Fibroblast of the conjunctiva (primary cell): ENCODE measurements at places on chromosomes 7 and 10.

GRCh38 chr7:22184549-22185199, 172.3 kb downstream of the RAPGEF5 start:
- DNase-seq, result no peak

GRCh38 chr10:98115031-98115787, 19.2 kb upstream of the R3HCC1L start:
- no peak for DNase-seq

GRCh38 chr10:114103284-114103683, 59.6 kb downstream of the ADRB1 start:
- DNase-seq, result peak; percentile 50

- no peak for DNase-seq
Observed at GRCh38 chr10:3476186-3476585, 303.6 kb upstream of the PITRM1 start.

DNA sequence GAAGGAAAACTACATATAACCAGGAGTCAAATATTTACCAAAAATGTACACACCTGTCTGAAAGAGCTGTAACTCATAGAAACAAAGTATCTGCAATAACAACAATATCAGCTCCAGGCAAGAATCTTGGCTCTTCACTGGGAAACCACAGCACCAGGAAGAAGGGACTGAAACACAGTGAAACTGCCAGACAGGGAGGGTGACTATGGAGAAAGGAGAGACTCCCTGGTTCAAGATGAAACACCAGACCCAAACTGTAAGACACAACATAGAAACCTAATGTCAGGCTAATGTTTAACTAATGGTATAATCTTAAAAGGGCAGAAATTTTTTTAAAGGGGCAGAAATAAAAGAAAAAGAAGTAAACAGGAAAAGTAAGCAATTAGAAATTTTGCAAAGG, 11.5 kb upstream of the TAS2R39 start:
- DNase-seq, result no peak

- peak; percentile 71 for DNase-seq
Observed at GRCh38 chr7:128860158-128861073, 2.2 kb upstream of the ATP6V1F start.

GRCh38 chr7:104133238-104133637, 74.6 kb downstream of the ORC5 start:
- no peak for DNase-seq

GRCh38 chr7:94971051-94971867, 63.9 kb downstream of the PPP1R9A start:
- DNase-seq, result no peak

GRCh38 chr7:100893318-100893895, 2.3 kb downstream of the ACHE start:
- DNase-seq, result no peak

GRCh38 chr7:36527549-36527913, 137.9 kb downstream of the ANLN start:
- no peak for DNase-seq

DNA sequence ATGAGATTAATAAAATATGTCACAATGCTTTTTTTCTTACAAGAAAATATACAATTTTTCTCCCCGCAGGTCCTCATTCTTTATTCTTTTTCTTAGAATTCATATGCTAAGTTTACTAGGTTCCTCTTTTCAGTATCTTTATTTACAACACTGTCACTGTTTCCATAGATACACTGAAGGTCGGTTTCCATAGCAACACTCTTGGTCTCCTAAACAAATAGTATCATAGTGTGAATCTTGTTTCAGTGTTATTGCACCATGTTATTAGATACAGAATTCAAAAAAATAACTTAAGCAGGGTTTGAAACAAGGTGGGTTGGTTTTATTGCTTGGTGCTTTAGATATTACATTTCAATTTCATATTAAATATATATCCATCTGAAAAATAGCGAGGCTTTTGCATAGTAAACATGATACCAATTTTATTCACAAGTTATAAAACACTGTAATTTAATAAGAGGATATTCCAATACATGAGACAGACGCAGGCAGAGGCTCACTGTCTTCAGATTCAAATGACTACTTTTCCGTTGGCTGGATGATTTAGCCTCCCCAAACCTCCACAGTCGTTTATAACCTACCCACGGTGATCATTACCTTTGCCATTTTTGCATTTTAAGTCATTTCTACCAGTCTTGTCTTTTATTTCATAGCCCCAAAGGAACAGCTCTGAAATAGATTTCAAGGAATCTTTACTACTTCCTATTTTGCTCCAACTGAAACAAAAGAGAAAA, 88.9 kb upstream of the KLF6 start:
- DNase-seq, result peak; percentile 88

DNA sequence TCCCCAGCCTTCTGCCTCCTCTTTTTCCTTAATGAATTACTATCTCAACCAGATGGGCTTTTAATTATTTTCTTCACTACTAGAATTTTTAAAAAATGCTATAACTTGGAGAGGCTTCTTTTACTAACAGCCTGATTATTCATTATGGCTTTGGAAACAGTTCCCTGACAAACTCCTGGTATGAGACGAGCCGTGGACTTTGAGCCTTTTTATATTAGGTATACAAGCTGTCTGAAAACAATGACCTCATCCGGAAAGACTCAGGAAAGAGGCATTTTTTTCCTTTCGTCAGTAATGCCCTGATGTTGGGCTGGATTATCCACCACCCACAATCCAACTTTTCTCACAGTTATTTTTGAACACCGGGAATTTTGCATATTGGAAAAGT, 26.7 kb upstream of the ABLIM1 start:
- DNase-seq, result no peak

- no peak for DNase-seq
Observed at GRCh38 chr7:64114791-64115190, 69.6 kb downstream of the ZNF727 start.

DNA sequence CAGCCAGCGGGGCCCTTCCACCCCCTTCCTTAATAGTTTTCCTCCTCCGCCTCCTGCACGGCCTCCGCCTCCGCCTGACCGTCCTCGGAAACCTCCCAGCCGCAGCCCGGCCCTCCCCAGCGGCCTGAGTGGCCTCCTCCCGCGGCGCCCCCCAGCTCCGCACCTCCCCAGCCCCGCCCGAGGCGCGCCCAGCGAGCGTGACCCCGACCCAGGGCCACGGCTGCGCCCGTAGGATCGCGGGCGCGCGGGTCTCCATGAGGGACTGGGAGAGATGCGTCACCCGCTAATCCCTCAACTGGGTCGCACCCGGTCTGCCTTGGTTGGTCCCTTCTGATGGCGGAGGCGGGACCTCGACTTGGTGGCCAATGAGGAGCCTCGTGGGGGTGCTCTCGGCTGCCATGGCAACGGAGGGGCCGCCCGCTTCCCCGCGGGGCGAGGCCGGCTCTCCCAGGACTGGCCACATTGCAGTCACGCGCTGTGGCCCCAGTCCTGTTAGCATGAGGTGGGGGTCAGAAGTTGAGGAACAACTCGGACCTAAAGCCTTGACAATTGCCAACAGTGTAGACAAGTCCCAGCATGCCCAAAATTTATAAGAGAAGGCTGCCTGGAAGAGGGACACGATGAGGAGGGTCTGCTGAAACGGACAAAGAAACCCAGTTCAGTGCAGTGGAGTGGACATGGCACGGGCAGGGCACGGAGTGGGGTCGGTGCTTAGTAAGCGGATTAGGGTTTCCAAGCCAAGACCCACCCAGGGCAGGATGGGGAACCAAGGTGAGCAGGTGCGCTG, 24.3 kb downstream of the DDIT4 start:
- DNase-seq, result peak; percentile 99

DNA sequence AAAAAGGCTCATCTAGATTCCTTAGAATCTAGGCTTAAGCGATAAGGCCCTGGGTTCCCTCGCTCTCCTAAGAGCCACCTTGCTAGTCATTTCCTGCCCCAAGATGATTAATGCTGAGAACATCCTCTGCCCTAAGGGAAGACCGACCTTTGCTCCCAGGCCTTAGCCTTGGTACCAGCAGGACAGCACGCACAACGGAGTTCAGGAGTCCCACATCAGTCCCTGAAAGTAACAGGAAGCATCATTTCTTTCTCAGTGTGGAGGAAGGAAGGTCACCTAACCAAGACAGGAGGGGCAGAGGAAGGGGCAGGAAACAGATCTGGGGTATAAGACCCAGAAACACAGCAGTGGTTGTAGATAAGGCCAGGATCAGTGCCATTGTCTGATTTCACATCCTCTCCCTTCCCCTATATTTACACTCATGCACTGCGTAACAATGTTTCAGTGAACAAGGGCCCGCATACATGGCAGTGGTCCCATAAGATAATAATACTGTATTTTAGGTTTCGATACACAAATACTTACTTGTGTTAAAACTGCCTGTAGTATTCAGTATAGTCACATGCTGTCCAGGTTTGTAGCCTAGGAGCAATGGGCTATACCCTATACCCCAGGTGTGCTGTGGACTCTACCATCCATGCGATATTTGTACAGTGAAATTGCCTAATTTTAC, 8.1 kb upstream of the FAM107B start:
- DNase-seq, result no peak

GRCh38 chr7:157276731-157277562, 59.9 kb upstream of the DNAJB6 start:
- no peak for DNase-seq

DNA sequence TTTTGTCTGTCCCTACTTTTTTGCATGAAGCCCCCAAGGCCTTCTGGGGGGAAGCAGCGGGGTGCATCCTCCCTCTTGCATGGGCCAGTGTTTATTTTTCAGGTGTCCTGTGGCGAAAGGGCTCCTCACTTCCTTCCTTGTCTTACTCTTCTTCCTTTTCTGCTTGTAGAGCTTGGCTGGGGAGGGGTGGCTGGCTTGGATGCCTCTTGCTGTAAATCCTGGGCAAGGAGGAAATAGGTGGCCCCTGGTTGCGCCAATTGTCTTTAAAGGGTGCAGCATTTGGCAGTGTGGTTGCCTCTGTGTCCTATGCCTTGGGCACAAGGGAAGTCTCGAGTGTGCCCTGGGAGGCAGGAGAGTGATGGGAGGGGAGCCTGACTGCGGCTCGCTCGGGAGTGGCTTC, 95.0 kb downstream of the SH2D4B start:
- DNase-seq, result no peak

DNA sequence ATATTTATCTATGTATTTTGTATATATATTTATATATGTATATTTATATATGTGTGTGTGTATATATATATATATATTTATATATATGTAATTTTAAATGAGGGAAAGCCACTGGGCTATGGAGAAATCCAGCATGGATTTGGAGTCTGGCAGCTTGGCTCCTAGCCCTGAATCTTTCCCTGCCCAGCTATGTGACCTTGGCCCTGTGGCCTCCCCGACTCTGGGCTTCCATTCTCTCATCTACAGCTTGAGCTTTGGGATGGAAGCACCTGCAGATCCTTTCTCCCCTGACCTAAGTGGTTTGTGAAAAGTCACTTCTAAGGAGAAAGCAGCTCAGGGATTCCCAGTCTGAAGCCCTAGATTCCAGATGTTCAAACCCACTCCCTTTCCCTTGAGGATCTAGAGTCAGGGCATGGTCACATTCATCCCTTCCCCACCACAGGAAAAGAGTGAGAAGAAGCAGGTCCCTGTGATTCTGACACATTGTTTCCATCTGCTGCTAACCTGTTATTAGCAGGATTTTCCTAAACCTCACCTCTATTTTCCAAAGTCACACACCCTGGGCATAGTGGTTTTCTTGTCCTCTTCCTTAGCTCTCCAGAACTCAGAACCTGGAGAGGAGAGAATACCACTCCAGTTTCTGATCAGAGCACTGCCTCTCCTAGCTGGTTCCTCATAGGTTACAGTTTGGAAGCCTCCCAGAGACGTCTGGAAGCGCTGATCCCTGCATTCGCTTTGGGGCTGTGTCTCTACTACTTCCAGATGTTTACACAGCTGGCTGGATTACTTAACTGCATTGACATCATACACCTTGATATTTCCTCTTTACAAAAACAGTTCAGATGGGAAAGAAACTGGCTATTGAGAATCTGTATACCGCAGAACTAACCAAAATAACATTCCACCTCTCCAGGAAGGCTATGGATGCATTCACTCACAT, 327.5 kb upstream of the ZMIZ1 start:
- DNase-seq, result peak; percentile 12

DNA sequence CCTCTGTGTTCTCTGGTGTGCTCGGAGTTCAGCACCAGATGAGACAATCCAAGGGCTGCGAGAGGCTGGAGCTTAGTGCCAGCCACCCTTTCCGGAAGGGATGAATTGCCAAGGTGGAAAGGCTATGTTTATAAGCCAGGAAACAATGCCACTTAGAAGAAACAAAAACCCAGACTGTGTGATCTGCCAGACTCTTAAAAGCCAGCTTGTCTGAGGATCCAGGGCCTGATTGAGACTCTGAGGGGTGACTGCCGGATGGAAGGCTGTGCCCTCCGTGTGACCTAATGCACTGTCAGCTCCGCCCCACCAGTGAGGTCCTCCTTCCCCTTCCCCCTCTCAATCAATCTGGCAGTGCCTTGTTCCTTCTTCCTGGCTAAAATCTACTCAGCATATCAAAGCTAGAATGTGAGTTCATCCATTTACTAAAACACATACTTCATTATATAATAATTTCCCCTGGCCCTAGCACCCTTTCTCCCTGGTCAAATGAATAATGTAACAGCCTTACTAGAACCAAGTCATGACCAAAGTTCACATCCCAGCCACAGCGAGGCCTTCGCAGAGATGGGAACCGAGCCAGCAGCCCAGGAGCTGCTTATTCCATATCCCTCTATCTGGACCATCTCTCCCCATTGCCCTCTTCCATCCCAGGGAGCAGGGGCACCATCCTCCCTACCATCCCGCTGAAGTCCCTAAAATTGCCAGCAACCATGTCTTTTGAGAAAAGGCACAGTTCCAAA, 25.5 kb downstream of the FAM107B start:
- DNase-seq, result no peak

DNA sequence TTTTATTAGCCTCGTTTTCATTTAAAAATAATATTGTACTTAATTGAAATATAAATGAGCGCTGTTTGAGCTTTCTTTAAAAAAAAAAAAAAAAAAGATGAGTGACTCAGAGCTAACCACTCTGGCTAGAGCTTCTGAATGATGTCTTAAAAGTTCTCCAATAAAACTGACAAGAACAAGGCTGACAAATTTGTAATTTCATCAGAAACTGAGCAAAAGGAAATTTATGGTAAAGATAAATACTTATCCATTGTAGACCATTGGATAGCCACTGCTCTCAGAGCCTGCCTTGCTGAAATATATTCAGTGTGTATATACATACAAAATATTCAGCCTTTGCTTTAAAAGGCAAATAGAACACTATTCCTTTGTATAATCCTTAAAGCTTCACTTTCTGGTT, 91.2 kb upstream of the OIT3 start:
- DNase-seq, result no peak

- DNase-seq, result no peak
Observed at GRCh38 chr10:118871244-118871865, 116.6 kb upstream of the CACUL1 start.

DNA sequence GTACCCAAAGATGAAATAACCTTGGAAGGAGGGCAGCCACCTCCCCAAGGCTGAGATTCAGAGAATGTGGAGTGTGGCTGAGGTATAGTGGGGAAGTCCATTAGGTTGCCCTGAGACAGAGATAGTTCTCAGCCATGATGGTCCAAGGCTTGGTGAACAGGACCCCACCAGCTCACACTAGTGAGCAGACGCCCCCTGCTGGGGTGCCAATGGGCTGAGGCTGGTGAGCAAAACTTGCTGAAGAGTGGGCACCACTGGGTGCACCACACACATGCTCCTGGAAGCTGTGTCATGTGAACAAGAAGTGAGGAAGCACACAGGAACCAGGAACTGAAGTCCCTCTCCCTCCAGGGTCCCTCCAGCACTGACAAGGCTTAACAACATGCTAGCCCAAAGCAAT, 8.9 kb downstream of the FBXL13 start:
- no peak for DNase-seq
